SJSA1 (cell line): ENCODE measurements at places on chromosomes 6 and 20. TPM values are rescaled to one million over a fixed set of nuclear protein-coding genes. Genes with fewer than 3 reads are reported as not detected.

The CTNNBL1 gene
- total RNA-seq, result 37.3 and 49.1 TPM in 2 replicates

DNA sequence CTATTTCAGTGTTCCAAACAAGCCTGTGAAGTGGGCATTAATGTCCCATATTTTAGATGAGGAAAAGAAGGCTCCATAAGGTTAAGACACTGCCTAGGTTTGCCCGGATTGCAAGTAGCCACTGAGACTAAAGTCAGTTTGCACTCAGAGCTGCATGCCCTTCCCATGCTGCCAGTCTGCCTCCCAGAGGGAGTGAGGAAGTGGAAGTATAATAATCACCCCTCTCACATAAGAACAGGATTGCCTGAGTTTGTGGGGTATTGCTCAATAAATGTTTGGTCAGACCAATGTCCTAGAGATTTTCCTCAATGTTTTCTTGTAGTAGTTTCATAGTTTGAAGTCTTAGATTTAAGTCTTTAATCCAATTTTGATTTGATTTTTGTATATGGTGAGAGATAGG, 43.9 kb upstream of the CLIC5 start:
- no peak for DNase-seq

DNA sequence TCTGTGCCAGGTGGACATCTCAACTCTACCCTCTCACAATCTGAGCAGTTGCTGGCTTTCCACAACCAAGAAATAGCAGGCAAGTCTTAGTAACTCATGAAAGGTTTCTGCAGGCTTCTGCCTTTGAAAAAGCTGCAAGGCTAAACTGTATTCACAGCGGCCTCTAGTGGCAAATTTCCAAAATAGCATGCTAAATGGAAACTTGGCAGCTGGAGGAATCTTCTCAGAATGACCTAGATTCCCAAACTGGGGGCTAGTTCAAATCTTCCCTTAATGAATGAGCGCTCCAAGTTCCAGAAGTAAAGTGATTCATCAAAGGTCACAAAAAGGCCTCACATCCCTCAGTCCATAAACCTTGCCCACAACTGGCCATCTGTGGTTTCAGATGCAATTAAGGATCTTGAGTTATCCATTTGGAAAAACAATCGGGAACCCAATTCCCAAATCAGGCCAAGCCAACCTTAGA, 11.9 kb upstream of the CPNE5 start:
- no peak for DNase-seq

- no peak for DNase-seq
Observed at GRCh38 chr20:56676001-56676400, 46.9 kb downstream of the TFAP2C start.

- DNase-seq, result peak; percentile 59
Observed at GRCh38 chr6:127186889-127187288, 68.4 kb downstream of the RSPO3 start.
